ENCODE measurements at places on chromosomes 4 and X.
A peak's percentile ranks its signal among the peaks of the same experiment; 100 is the strongest.

DNA sequence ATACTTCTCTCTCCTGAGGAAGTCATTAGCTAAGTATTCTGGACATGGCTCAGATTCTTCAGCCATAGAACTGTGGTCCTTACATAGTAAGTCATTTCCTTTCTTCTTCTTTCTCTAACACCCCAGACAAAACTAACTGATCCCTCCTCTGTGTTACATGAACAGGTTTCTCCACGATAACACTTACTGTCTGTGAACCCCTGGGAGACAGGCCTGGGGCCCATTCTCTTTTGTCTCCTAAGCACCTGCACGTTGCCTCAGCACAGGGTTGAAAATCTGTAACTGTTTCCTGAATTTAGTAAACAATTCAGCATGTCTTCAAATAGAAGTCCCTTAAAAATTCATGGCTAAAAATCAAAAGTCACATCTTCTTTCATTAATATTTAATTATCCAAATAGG, 24.7 kb downstream of the APBB2 start:
- no peak for DNase-seq

- no peak for DNase-seq
These were observed 16.2 kb upstream of the S100G start for GRCh38 chrX:16633754-16634153.

GRCh38 chr4:40473578-40474388, 138.7 kb downstream of the CHRNA9 start:
- DNase-seq = no peak

- peak; percentile 76 for DNase-seq
These were observed 21.8 kb downstream of the TXLNG start for GRCh38 chrX:16807976-16808542.

DNA sequence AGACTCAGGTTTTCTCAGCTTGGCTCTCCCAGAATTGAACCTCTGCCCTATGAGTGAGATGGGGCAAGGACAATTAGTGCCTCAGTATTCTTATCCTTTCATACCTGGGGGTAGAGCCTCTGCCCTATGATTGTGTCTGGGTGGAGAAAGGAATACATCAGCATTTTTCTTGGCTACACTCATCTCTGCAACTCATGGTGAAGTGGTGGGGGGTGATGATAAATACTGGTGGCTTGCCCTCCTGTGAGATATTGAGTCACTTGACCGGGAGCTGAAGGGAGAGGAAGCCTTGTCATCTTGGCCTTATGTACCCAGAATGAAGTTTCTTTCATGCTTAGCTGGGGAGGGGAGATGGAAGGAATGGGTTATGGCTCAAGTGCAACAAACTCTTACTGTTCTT, 71.3 kb upstream of the ENOX2 start:
- no peak for DNase-seq

- no peak for DNase-seq
These were observed 12.4 kb downstream of the PAQR3 start for GRCh38 chr4:78926826-78927225.

Measured in MCF 10A (cell line).